SJCRH30 (cell line): ENCODE measurements at places on chromosomes 3 and 15. TPM values are rescaled to one million over a fixed set of nuclear protein-coding genes. Genes with fewer than 3 reads are reported as not detected.

The LRRN1 gene
- 15.7 and 20.2 TPM in 2 replicates for total RNA-seq

The LDHAL6B gene
- total RNA-seq: not detected in 2 replicates

The NTRK3 gene
- total RNA-seq: 7.6 and 10.3 TPM in 2 replicates

The CPN2 gene
- total RNA-seq: not detected in 2 replicates

The AADACL2 gene
- not detected in 2 replicates for total RNA-seq

The SAXO2 gene
- total RNA-seq: 0.10 and 0.46 TPM in 2 replicates

The SERINC4 gene
- total RNA-seq: not detected in 2 replicates

The BFSP2 gene
- 0.41 TPM in 1 of 2 replicates, not detected in the other for total RNA-seq
